Activated T-cell treated with anti-CD3 and anti-CD28 coated beads, Interleukin-2, amount 50 U/mL, for 1 hour (primary cell): ENCODE measurements at places on chromosomes 16 and 17.

GRCh38 chr17:81528651-81529436 is 667 bp downstream of the FSCN2 start:
- DNase-seq = no peak

DNA sequence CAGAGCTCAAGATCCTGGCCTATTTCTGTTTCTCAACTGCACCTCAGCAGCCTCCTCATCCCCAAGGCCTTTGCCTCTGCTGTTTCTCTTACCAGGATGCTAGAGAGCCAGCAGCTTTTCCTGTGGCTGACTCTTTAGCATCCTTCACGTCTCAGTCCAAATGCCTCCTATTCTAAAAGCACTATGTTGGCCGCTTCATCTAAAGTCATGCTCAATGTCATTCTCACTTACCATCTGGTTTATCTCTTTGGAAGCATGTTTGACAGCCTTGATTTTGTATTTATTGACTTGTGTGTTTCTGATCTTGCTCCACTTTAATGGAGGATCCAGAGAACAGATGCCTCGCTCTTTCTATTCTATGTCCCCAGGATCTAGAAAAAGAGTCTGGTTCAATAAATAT is 351.8 kb upstream of the CDH11 start:
- no peak for DNase-seq

GRCh38 chr17:20982589-20983358 is 60.0 kb downstream of the USP22 start:
- DNase-seq = no peak

DNA sequence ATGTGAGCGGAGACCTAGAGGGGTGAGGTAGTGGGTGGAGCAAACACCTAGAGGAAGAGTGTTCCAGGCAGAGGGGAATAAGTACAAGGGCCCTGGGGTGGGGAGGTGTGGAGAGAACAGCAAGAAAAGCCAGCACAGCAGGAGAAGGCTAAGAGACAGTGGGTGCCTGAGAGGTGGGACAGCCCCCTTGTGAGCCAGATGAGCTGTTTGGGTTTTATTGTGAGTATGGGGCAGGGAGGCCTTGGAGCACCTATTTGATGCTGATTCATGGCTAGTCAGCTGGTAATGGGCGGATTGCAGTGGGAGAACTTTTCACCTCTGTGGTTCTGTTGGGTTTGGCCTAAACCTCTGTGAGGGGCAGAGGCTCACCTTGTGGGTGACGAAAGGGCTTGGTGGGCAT is 68.4 kb downstream of the ABCC1 start:
- DNase-seq = no peak

DNA sequence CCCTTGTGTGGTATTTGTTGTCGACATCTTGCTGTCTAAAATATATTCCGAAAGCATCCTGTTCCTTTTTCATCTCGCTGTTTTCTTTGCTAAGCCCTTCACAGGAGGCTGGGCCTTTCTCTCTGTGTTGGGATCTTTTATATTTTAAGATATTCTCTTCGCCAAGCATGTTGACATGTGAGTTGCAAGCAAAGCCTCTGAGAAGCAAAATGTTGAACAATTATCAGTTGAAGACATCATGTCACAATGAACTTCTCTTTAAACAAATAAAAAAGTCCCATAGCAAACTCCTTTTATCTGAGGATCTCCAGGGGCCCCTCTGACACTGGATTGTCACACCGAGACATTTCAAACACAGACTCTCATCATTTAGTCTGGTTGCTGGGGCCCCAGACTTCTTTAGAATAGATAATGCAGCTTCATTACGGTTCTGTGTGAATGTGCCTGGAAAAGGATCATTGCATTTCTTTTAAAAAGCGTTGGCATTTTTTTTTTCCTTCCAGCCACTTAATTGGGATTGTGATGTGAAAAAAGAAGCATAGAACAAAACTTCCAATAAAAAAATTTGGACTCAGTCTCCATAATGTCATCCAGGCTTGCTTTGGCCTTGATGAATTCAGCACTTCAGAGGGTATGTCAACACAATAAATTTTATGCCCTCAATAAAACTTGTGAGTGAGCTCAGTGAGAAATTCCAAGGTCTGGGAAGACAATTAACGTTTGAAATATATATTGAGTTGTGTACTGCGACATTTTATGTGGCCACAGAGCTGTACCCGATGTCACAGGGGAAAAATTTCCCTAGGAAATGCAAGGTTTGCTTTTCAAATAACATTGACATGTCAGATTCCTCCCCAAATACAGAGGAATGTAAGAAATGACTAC is 496.8 kb downstream of the XYLT1 start:
- DNase-seq = no peak

- DNase-seq = no peak
These were observed 7.1 kb upstream of the MT2A start for GRCh38 chr16:56601325-56601724.

GRCh38 chr17:40326832-40327199 is 17.8 kb downstream of the RARA start:
- no peak for DNase-seq

- DNase-seq = no peak
These were observed 697 bp downstream of the NOL11 start for GRCh38 chr17:67718325-67718941.

DNA sequence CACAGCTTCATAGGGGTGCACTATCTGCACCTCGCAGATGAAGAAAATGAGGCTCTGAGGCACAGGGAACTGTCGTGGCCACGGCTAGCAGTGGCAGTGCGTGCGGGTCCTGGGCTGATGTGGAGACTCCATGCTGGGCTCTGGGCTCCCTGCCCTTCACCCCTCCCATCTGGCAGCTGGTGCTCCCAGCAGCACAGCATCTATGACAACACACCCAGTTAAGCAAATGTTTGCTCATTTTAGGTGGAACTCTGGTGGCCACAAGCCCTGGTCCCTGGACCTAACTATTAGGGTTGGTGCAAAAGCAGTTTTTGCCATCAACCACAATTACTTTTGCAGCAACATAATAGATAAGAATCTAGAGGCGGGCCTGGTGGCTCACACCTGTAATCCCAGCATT is 30.9 kb downstream of the IFT140 start:
- no peak for DNase-seq

GRCh38 chr17:9824094-9824493 is 1.6 kb upstream of the GLP2R start:
- no peak for DNase-seq

DNA sequence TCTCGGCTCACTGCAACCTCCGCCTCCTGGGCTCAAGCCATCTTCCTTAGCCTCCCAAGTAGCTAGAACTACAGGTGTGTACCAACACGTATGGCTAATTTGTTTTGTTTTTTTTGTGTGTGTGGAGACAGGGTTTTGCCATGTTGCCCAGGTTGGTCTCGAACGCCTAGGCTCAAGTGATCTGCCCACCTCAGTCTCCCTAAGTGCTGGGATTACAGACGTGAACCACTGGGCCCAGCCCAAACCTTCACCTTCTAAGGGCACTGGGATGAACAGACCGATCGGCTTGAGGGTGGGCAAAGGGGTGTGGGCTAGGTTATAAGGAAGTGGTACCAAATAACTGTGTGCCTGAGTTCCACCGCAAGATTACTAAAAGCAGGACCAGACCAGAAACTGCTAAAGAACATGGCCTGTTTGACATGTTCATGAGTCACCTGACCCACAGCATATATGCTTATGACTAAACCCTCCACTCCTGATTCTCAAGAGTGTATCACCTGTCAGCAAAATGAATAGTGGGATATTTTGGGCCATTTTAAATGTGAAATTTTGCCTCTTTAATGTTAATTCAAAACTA is 8.1 kb downstream of the TMEM97 start:
- no peak for DNase-seq

DNA sequence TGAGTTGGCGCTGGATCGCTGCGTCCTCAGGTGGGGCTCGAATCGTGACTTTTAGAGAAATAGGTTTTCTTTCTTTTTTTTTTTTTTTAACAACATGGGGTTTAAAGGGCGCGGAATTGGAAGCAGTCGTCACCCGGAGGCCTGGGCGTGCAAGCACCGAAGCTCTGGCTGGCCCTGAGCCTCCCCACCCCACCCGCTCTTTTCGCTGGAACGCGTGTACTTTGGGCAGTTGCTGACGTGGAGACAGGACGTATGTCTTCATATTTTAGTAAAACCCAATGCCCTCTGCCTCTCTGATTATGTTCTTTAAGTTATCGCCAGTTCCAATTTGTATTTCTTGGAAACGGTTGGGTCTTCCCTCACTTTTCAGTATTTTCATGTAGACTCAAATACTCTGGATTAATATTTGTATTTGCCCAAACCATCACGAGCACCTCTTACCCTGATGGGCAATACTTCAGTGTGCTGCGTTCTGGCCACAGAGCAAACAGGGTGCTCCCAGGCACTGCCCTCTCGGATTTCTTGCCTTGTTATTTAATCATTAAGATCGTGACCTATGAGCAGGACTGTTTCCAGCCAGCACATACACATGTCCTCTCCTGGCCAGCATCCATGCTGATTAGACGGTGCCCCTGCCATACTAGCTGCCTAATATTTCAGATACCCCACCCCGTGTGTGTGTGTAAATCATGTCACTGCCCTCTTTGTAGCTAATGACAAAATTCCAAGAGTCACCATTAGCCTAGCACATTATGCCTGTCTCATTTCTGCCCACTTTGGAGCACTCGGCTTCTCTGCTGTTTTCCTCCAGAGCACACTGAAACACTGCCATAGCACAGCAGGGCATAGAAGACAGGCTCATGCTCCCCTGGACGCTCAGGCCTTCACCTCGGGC is 805 bp upstream of the C16orf95 start:
- no peak for DNase-seq

DNA sequence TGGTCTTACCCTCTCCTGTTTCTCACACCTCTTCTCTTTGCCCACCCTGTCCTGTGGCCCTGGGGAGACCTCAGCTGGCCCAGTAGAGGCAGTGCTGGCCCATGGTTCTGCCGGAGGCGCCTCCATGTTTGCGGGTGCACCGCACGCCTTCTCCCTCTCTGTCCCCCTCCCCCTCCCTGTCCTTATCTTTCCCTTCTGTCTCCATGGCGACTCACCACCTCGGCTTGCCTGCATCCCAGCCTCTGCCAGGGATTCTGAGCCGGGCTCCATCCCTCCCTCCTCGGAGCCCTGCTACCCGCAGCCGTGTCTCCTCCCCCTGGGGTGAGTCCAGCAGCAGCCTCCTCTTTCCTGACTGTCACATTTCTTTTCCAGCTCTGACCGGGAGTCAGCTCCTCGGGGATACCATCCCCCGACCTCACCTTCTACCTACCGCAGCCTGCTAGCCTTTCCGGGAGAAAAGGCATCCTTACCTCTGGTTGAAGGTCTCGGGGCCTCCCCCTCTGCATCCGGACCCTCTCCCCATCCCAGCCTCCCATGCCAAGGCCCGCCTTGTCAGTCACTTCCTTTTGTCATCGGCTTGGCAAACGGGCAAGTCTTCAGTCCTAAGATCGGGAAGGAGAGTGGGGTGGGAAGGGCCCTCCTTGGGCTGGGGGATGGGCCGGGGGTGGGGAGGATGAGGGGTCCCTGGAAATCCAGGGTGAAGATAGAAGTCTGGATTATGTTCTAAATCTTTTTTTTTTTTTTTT is at the start of gene RNF112:
Gene RNF112, plus strand, starts transcription at position 358 of the 746 bp plus-strand sequence. Its CDS starts 177 bp downstream, at position 535.
- DNase-seq = no peak

GRCh38 chr16:2698965-2699750 is 16.8 kb downstream of the KCTD5 start:
- DNase-seq = no peak

DNA sequence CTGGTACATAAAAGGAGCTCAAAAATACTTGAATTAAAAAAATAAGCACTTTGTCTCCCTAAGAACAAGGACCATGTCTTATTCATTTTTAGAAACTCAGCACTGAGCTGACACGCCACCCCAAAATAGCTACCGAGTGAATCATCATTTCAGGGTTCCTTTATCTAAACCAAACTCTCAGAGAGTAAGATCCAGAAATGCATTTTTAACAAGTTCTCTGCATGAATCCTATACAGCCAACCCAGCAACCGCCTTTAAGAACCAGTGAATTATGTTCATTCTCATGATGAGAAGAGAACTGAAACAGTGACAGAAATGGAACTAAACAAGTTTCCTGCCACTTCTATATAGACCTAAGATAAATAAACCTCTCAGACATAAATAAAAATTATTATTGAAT is 8.7 kb downstream of the C16orf87 start:
- no peak for DNase-seq

DNA sequence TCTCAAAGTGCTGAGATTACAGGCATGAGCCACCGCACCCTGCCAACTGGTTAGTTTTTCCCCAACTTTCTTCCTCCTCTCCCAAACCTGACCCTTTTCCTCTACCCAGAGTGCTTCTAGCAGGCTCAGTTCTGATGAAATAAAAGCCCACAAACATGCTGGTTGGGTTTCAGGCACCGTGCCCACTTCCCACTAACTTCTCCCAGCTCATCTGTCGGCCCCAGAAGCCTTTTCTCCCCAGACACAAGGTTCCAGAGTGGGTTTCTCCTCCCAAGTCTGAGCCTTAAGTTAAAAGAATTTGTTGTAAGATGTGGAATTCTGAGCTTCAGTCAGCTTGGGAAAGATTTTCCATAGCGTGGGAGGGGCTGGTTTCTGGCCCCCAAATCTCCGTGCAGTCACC is 11.5 kb upstream of the SCN4A start:
- DNase-seq = no peak

DNA sequence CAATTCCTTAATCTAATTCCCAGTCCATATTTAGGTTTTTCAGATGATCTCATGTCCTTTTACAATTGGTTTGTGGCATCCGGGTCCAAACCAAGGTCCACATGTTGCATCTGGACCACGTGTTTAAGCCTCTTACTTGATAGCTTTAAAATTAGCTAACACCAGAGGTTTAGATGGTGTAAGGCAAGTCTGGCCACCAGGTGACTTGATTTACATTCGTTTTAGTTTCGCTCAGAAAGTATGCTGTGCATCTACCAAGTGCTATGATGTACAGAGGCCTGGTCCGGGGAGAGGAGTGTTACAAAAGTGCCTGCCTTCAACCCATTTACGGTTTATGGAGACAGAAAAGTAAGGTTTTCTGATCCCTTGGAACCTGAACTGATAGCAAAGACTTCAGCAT is 878 bp upstream of the DNAJA2 start:
- DNase-seq = peak; percentile 28

DNA sequence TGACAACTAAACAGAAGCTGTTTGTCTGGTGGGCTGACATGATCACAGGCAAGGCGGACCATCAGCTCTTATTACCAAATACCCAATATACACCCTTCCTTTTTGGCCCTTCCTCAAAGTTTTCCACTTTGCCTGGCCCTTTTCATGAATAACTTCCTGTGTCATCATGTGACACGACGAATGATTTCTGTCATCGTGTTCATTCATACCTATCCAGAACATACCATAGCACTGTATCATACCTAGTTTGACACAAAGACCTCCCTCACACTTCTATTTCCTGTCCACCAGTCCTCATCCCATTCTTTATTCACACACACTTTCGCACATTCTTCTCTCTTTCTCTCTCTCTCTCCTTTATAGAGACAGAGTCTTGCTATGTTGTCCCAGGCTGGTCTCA is 131.8 kb downstream of the STX8 start:
- no peak for DNase-seq

DNA sequence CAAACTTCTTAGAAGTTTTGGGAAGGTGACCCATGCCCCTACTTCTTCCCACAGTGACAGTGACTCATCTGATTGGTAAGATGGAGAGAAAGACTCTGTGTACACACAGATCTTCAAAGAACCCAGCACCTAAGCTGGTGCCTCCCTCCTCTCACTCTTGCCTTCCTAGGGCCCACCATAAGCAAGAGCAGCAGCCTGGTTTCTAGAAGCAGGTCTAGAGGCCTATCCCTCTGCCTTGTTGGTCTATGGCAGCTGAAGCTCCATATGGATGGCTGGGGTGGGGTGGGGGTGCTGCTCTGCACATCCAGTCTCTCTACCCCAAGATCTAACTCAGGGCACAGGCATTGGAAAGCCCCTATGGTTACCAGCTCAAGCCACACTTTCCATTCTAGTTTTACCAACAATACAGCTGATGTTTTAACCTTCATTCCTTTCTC is 47.5 kb downstream of the STAT3 start:
- DNase-seq = peak; percentile 49
